Mesangial cell (primary cell): ENCODE measurements at places on chromosomes 1 and 21. TPM values are rescaled to one million over a fixed set of nuclear protein-coding genes. Genes with fewer than 3 reads are reported as not detected.

The MRPL20 gene
- total RNA-seq = 109 and 174 TPM in 2 replicates

The AMY2A gene
- not detected in 2 replicates for total RNA-seq

The EFNA3 gene
- 0.98 and 4.3 TPM in 2 replicates for total RNA-seq

The KRTAP19-3 gene
- not detected in 2 replicates for total RNA-seq

The CFHR5 gene
- not detected in 2 replicates for total RNA-seq

The SGIP1 gene
- 4.3 and 4.6 TPM in 2 replicates for total RNA-seq

The SERPINC1 gene
- 0.25 TPM in 1 of 2 replicates, not detected in the other for total RNA-seq

The PYGO2 gene
- 21.0 and 27.5 TPM in 2 replicates for total RNA-seq

The CD247 gene
- 0.16 and 0.25 TPM in 2 replicates for total RNA-seq

The ZBTB8A gene
- total RNA-seq = 3.6 and 7.7 TPM in 2 replicates

The CHRM3 gene
- total RNA-seq = under 0.01 and 1.3 TPM in 2 replicates

The CLCNKB gene
- total RNA-seq = 0.33 and 1.4 TPM in 2 replicates

The TNFRSF1B gene
- total RNA-seq = 0.16 and 2.3 TPM in 2 replicates

The GNB1 gene
- total RNA-seq = 169 and 212 TPM in 2 replicates

The OR10Z1 gene
- total RNA-seq = not detected in 2 replicates

The KIAA0040 gene
- 2.0 and 3.9 TPM in 2 replicates for total RNA-seq

The NEXN gene
- 1.3 and 3.1 TPM in 2 replicates for total RNA-seq

The MROH7 gene
- total RNA-seq = 0.13 TPM in 1 of 2 replicates, not detected in the other

The FCRL5 gene
- total RNA-seq = not detected in 2 replicates

The CELF3 gene
- total RNA-seq = not detected in 2 replicates

The PTPN22 gene
- total RNA-seq = 0.33 and 0.76 TPM in 2 replicates

The UROD gene
- 119 and 134 TPM in 2 replicates for total RNA-seq

The BARHL2 gene
- not detected in 2 replicates for total RNA-seq

The RAD54L gene
- 2.8 and 16.0 TPM in 2 replicates for total RNA-seq

The FCRL1 gene
- total RNA-seq = not detected in 2 replicates

The LEFTY2 gene
- 0.13 TPM in 1 of 2 replicates, not detected in the other for total RNA-seq

The GSTM5 gene
- 1.8 TPM in 1 of 2 replicates, not detected in the other for total RNA-seq

The STUM gene
- total RNA-seq = under 0.01 TPM in 1 of 2 replicates, not detected in the other

The LDLRAD1 gene
- total RNA-seq = not detected in 2 replicates

The DNALI1 gene
- total RNA-seq = 3.3 and 11.3 TPM in 2 replicates

The TENT5C gene
- total RNA-seq = under 0.01 TPM in 1 of 2 replicates, not detected in the other

The C4BPA gene
- total RNA-seq = under 0.01 TPM in 1 of 2 replicates, not detected in the other

The CTXND2 gene
- not detected in 2 replicates for total RNA-seq

The RGS18 gene
- total RNA-seq = not detected in 2 replicates

The SLC16A4 gene
- total RNA-seq = 5.2 and 29.3 TPM in 2 replicates
